Activated naive CD4-positive, alpha-beta T cell (primary cell): ENCODE measurements at places on chromosomes 16 and 17.

DNA sequence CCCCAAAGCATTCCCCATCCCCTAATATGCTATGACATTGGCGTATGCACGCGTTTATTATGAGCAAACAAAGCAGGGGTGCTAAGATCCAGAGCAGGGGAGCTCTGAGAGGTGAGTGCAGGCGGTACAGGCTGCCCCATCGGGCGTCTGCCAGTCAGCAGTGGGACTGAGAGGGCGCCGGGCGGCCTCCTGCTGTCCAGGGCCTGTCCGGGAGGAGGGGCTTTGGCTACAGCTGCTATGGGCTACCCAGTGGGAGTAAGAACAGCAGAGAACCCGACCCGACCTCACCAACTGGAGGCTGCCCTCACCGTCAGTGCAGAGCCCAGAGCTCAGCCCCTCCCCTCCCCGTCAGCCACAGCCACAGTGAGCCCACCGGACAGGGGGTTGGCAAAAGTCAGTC lies 18.5 kb upstream of the AATK start:
- DNase-seq: no peak

- DNase-seq: no peak
These were observed 25.1 kb downstream of the CD300LG start for GRCh38 chr17:43871946-43872690.

DNA sequence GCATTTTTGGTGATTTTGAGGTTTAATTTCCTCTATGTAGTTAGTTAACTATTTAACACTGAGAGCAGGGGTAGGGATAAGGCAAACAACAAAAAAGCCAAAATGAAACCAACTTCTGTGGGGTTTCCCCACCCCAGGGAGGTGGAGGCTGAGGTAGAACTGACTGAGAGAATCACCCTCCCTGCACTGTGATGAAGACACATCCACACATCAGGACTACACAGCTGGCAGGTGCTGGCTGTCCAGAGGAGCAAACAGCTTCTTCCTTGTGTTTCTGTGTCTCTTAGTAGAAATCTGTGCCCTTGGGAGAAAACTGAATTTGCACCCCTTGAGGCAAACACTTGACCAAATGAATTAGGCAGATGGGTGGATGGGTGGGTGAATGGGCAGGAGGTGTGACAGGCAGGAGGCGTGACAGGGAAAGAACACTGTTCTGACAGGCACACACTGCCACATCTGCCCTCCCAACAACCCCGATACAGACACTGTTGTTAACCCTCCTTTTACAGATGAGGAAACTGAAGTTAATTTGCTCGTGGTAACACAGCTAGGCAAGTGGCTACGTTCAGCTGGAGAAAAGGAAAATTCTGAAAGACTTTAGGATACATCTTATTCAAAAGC lies 62.9 kb upstream of the AMZ2 start:
- DNase-seq: no peak

- DNase-seq: no peak
These were observed 112.1 kb downstream of the UTP18 start for GRCh38 chr17:51372345-51373004.

GRCh38 chr17:36857698-36858097 lies 79.6 kb upstream of the LHX1 start:
- no peak for DNase-seq

DNA sequence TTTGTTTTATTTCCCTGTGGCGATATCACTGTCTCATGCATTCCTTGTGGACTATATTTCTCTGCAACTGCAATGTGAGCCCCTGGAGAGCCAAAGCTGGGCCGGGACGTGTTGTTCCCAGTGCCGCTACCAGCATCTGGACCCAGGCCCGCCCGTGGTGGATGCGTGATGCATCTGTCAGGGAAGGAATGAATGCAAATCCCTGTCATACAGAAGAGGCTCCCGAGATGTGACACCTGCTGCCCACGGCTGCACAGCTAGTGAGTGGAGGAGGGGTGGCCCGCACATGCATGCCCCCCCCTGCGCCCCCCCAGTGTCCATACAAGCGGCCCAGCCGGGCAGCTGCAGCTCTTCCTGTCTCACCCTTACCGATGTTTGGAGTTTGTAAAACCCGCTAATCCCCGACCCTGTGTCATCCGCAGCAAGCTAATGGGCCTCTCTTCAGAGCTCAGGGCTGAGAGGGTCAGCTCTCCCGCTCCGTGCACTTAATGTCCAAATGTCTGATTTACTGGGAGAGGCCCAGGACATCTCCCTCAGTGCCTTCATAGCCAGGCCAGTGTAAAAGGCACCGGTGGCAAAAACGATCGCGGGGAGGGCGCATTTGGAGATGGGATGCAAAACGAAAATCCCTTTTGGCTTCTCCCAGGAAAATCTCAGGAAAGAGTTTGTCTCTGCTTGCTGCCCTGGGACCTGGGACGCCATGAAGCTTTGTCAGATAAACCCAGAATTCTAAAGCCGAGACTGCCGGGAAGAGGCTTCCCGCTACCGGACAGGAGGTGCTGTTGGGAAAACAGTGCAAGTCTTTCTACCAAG lies 91.8 kb downstream of the FOXL1 start:
- no peak for DNase-seq

DNA sequence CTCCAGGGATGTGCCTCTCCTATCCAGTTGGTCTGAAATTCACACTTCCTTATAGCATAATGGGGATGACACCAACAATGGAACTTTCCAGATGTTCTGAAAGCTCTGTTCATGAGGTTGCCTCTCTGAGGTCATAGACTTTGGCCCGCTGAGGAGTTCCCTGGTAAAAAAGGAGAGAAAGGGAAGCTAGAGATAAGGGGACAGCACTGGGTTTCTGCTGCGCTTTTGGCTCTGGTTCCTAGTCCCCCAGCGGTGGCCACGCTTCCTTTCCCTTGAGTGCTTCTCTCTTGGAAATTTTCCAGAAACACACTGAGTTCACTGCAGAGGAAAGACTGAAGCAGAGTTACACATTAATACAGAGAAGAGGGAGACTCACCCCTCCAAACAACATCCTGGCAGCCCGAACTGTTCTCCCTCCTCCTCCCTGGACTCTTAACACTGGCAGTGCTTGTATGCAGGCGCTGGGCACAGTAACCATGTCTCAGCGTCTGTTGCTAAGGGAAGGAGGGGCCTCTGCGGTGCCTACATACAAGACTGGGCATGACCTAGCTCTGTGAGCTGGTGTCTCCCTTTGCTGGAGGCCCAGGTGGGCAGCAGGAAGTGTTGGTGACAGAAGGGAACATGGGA lies at the start of gene DNAH3:
DNAH3 (minus strand) TSS at position 472 of the 627 bp plus-strand sequence. CDS start 527 bp downstream, outside the sequence.
- DNase-seq: no peak

DNA sequence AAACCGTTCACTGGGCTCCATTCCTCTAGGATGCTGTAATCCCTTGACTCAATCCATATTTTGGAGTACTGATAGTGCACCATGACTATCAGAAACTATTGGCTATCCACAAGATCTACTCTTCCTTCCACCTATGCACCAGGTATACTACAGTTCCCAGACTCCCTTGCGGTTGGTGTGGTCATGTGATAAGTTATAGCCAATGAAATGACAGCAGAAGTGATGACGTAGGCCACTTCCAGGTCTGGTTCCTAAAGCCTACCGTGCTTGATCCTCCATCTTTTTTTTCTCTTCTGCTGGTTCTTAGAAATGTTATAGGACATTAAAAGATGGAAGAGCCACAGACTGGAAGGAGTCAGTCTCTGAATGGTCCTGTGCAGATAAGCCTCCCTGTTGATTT lies 278.8 kb upstream of the C16orf82 start:
- DNase-seq: no peak

DNA sequence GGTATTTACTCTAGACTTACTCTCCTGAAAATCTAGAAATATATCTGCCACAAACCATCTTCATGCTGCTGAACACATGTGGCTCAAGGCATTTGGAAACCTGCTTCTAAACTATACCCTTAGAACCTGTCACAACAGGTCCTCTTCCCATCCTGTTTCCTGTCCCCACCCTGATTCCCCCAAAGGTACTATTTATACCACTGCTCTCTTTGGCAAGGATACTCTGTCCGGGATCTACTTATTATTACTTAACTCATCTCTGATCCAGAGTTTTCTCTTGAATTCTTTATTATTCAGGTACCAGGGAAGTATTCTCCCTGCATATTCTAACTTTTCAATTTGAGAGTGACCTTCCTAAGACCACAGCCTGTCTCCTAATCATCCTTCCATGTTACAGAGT lies 33.4 kb downstream of the TRAF4 start:
- DNase-seq: no peak

DNA sequence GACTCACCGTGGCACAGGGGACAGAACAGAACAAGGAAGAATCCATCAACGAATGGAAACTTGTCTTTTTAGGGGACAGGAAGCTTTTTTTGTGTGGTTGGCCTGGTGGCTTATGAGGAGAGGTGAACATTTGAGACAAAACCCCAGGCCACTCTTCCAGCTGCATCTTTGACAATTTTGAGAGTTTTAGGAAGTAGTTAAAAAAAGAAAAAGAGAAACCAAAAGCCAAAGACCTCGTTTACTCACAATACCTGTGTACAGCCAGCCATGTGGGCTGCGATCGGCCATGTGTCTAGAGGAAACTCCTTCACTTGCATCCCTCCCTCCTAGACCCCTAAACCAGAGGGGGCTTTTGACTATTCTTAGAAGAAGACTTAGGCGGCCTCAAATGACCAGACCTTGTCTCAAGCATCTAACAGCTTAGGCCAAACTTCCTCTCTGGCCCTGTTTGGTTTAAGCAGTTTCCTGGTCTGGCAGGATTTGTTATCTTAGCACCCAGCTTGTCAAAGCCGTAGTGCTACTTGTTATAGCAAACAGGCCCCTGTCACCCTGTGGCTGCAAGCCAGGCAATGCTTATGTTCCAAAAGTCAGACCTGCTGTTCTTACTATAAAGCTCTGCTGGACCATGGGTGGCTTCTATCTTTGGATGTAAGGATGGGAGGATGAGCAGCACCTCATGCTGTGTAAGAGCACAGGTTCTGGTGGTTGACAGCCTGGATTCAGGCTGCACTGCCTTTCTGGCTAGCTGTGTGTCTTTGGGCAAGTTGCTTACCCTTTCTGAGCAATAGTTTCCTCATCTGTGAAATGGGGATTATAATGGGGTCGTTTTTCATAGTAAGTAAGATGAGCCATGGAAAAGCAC lies 17.7 kb downstream of the KSR1 start:
- no peak for DNase-seq

- no peak for DNase-seq
These were observed 42.1 kb downstream of the GPRC5B start for GRCh38 chr16:19842426-19843157.

DNA sequence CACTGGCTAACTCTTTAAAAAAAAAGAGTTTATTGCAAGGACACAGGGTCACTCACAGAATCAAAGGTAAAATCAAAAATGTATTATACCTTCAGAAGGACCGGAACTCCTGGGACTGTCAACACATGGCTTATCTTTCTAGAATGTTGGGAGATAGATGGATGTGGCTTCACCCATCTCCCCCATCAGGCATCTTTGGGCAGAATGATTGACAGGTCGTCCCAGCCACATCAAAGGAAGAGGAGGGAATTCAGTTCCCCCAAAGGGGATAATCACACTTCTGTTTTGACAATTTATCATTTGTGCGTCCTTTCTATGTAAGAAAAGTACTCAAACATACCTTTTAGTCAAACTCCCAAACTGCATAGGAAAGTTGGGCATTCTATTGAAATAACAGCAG lies 228.6 kb upstream of the CDH5 start:
- DNase-seq: no peak

DNA sequence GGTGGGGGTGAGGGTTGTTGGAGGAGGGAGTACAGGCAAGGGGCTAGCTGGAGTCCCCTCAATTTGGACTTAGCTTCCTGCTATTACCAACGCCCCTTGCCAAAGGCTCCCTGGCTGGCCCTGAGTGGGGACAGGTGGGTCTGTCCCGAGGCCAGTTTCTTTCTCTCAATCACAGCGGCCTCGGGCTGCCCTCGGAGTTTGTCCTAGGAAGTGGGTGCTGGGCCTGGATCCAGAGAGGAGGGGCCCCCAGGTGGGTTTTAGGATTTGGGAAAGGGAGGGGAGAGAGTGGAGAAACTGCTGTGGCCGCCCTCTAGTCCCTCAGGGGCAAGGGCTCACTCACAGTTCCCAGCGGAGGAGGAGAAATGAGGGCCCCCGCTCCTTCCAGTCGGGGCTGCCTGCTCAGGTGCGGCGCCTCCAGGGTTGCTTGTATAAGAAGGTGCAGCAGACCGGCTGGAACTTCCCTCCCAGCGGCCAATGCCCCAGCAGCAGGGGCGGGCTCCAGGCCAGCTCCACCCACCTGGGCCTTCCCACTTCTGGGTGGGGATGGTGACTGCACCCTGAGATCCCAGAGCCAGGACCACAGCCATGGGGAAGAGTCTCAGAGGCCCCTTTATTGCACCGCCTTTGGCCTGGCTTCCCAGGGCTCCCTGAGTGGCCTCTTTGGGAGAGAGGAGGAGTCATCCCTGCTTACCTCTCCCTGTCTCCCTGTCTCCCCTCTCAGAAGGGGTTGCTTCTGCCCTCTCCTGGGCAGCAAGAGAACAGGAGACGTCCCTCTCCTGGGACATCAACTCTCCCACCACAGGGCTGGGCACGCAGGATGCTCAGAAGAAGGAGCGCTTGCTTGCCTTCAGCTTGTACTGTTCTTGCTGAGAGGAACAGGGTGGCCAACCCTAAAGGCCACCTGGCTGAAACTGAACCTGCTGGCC lies 112.0 kb upstream of the SMURF2 start:
- no peak for DNase-seq

- DNase-seq: no peak
These were observed 6.8 kb upstream of the WDR45B start for GRCh38 chr17:82655038-82655479.

DNA sequence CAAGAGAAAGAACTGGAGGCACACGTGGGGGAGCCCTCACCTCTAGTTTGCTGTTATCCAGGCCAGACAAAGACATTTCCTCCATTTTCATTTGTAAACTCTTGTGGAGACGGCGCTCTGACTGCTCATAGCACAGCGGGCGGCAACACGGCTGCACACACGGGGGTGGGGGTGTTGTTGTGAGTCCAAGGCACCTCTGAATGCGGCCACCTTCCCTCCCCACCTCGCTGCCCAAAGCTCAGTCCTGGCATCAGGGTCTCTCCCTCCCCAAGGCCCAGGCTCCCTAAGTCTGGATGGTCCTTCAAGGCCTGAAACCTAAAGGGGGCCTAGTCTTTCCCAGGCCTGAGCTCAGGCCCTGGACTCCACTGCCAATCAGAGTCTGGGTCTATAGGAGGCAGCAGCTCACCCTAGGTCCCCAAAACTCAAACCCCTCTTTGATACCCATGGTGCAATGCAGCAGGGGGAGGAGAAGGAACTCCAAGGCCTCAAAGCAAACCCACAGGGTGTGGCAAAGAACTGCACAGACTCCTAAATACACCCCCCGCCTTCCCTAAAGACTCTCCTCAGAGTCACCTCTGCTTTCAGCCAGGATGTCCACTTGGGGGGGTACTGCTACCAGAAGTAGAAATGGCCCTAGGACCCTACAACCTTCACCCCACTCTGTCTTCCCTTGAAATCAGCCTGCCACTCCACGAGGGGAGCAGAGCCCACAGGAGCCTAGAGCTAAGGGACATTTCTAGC lies 1.5 kb downstream of the ATXN7L3 start:
- no peak for DNase-seq
